Left lung (tissue), 14 donors: ENCODE measurements at places on chromosomes 7 and 10.

GRCh38 chr7:134140889-134141867 lies 14.0 kb downstream of the LRGUK start:
- DNase-seq: peak; percentile 66

GRCh38 chr10:58516119-58516518 lies 3.4 kb downstream of the BICC1 start:
- no peak for DNase-seq

- DNase-seq: no peak
These were observed 22.6 kb upstream of the CPN1 start for GRCh38 chr10:100104300-100104699.

- no peak for DNase-seq
These were observed 173.9 kb downstream of the RNLS start for GRCh38 chr10:88409236-88409635.

DNA sequence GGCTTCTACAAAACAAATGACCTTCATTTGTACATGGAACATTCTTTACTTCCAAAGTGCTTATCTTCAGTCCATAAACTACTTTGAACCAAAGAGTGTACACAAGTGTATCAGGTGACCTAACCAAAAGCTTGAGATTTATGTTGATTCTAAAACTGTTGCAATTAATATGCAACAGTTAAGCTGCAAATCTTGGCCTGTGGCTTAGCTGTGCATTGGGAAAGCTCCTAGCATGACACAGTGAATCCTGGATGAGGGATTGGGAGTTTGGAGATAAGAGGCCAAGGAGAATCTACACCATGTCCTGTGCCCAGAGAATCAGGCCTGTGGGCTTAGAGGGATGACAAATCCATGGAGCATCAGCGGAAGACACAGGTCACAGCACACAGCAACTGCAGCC lies 105.2 kb upstream of the GSDME start:
- DNase-seq: no peak

DNA sequence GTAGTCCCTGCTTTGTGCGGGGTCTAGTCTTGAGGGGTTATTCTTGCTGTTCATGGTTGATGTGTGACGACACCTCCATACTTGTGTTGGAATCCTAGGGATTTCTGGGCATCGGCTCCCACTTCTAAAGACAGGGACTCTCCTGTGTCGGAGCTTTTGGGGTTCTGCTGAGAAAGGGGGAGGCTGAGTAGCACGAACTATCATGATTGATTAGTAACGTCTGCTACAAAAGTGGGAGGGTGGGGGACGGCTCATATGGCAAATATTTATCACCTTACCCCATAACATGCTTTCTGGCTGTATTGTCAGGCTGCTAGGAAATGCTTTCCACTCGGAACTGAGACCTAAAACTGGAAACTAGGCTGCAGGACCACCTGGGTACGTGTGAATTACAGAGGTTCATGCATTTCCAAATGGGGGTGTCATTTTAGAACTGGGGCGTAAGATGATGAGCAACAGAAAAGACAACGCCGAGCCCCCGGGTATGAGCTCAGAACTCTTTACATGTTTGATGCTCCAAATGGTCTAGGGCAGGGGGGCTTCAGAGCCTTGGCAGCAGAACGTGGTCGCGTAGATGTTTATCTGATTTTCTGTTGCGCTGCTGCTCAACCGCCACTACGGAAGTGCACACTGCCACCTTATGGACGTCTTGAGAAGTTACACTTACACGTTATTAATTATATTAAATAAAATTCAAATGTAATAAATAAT lies 15.1 kb upstream of the NME8 start:
- peak; percentile 41 for DNase-seq

DNA sequence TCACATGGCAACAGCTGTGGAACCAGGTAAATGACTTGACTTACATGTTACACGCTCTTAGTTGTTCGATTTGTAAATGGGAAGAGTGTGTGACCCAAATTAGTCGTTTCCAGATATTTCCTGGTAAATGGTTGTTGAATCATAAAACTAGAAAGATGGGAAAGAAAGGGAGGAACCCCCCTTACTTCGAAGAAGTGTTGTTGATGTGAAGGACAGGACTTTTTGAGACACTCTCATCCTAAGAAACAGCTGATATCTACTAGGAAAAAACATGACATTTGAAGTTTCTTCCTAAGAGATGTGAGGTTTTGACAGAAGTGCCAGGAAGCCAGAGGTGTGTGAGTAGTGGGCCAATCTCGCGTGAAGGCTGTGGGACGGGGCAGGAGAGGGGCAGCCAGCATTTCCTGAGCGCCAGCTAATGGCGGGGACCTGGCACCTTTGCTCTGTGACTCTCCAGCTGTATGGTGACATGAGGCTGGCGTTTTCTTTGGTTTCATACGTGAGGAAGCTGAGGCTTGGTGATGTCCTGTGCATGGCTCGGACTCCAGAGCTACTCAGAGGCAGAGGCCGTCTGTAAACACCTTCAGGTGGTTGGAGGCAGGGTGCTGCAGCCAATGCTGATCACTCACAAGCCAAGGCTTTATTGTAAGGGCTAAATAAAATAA lies 53.7 kb downstream of the IKZF1 start:
- no peak for DNase-seq

DNA sequence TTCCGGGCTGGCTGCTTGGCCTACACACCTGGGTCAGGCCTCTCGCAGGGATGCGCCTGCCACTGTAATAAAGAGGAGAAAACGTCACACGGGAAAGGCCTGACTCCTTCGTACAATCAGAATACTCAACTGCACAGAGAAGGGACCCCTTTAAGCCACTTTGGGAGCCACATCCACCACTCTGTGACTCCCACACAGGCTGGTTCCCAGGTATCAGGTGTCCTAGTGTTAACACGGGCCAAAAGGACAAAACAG lies 5.8 kb upstream of the ZNF736 start:
- no peak for DNase-seq

DNA sequence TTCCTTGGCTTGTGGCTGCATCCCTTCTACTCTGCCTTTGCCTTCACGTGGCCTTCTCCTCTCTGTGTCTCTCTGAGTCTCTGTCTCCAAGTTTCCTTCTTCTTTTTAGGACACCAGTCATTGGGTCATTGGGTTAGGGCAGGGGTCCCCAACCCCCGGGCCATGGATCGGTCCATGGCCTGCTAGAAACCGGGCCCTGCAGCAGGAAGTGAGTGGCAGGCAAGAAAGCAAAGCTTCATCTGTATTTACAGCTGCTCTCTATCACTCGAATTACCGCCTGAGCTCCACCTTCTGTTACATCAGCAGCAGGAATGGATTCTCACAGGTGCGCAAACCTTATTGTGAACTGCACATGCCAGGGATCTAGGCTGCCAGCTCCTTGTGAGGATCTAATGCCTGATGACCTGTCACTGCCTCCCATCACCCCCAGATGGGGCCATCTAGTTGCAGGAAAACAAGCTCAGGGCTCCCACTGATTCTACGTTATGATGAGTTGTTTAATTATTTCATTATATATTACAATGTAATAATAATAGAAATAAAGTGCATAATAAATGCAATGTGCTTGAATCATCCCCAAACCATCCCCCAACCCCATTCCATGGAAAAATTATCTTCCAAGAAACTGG lies 47.9 kb upstream of the DOCK1 start:
- no peak for DNase-seq

DNA sequence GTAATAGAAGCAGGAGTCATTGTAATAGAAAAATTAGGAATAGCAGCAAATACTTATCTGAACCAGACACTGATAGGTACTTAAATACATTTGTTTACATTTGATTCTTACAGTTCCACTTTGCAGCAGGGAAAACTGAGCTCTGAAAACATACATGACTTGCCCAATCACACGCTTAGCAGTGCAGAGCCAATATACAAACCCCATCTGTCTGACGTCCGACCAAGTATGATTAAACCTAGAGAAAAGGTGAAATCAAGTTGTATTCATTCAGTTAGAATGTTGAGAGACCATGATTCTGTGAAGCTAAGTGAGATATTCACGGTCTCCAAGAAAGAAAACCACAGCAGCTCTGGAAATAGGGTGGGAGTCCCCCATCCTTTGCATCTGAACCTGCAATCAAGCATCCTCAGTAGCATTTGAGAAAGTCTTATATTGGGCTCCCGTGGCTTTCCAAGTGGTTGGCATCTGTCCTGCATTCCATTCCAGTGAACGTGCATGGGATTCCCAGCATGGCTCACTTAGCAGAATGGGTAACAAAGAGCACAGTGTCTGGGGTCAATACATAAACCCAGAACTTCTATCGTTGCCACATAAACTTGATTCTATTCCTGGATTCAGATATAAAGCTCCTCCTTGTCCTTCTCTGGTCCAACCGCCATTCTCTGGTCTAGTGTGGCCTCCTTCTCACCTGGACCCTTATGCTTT lies 148.7 kb upstream of the RSU1 start:
- DNase-seq: no peak

- no peak for DNase-seq
These were observed 52.2 kb downstream of the IFIT5 start for GRCh38 chr10:89466599-89467035.

- no peak for DNase-seq
These were observed 113.0 kb upstream of the SH2B2 start for GRCh38 chr7:102173669-102174068.

GRCh38 chr7:44587843-44588711 lies 6.0 kb upstream of the TMED4 start:
- peak; percentile 60 for DNase-seq

DNA sequence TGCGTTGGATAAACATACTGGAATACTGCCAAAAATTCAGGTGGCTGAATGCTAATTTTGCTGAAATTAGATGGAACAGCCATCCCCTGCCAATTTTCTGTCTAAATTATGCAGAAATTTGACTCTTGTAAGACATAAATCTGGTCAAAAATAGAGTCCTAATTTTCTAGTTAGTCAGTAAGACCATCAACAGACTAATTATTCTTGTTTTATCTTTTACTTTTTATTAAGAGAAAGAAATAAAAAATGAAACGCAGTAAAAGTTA lies 110.3 kb upstream of the GATA3 start:
- no peak for DNase-seq

- DNase-seq: no peak
These were observed 16.3 kb downstream of the ELMO1 start for GRCh38 chr7:37432281-37432920.

- DNase-seq: no peak
These were observed 571.6 kb downstream of the SH2D4B start for GRCh38 chr10:81109200-81109752.

GRCh38 chr7:83532219-83532618 lies 116.7 kb downstream of the SEMA3E start:
- no peak for DNase-seq

- DNase-seq: no peak
These were observed 40.5 kb downstream of the AOAH start for GRCh38 chr7:36683695-36684357.

DNA sequence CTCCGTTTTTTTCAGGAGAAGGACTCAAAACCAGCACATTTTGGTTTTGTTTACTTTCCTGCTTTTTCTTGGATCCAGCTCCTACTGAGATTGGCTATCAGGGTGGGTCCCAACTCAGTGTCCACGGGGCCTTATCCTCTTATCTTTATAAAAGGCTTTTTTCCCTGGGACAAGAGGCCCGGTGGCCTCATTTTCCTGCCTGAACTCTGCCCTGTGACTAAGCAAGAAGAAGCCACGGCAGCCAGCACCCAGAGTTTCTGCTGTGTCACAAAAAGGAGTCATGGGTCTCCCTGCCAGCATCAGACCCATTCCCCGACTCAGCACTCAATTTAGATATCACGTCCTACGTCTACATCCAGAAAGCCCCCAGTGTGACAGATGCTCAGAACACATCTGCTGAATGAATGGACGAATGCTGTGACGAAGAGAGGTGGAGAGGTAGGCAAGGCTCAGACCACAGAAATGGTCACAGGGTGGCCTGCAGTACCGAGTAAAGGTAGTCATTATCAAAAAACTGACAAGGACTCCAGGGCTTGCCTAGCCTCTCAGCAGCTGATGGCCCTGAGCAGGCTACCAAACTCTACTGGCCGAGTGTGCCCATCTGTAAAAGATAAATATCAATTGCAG lies 16.7 kb downstream of the DLG5 start:
- no peak for DNase-seq

GRCh38 chr7:134448356-134449229 lies 10.3 kb downstream of the AKR1B1 start:
- DNase-seq: no peak

- DNase-seq: no peak
These were observed 111.9 kb upstream of the RHEB start for GRCh38 chr7:151631570-151631952.

DNA sequence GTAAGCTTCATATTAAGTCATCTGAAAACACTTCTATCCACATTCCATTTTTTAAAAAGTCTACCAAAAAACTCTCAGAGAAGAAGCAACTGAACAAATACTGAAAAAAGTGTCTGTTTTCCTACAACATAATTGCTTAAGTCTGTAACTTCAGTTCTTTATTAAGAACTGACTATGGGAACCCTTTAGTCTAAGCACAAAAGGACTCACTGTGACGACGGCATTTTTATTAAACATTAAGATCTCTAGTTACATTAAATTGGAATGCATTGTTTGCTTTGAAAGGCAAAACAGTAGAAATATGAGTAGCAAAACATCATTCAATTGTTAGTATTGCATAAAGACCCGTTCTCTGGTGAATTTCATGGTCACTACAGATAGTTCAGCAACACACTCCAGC lies 5.8 kb upstream of the FAM3C start:
- no peak for DNase-seq

GRCh38 chr10:122798704-122799231 lies 46.9 kb downstream of the CUZD1 start:
- DNase-seq: no peak

DNA sequence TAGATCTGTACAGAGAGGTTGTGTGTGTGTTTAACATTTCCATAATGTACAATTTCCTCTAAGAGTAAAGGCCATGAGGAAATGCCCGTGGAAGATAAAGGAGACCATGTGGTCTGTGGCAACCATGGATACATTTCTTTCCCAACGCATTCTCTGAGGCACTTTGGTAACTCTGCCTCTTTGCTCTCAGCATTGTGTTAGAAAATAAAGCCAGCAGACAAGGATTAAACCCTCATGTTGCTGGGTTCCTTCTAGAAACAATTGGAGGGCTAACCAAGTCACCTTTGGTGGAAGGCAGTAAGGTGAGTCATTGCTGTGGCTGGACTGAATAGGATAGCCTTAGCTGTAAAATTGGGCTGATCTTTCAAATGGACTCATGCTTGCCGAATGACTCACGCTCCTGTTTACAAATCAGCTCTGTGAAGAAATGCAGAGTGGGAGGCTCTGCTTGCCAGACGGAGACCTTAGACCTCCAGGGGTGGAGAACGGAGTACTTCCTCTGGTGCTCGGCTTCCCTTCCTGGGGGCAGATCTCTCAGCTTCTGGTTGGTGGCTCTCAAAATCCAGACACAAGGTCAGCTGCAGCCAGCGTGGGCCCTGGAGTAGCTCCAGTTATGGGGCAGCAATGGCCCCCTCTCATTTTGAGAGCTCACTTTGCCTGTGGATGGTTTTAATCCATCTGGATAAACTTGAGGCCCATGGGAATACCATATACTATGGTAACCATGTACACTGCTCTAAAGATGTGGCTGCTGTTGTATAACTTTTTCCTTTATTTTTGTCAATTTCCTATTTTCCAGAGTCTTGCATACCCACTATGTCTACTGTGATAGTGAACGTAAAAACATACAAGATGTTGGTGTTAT lies 137.3 kb downstream of the TCF7L2 start:
- no peak for DNase-seq

GRCh38 chr7:74452748-74453321 lies 871 bp upstream of the GTF2IRD1 start:
- no peak for DNase-seq

GRCh38 chr10:71633920-71634319 lies 85.7 kb downstream of the C10orf105 start:
- no peak for DNase-seq

GRCh38 chr7:66238773-66239466 lies 33.8 kb downstream of the TPST1 start:
- DNase-seq: no peak
